ENCODE measurements at places on chromosomes 4 and X. TPM values are rescaled to one million over a fixed set of nuclear protein-coding genes. Genes with fewer than 3 reads are reported as not detected.

ADGRG4 gene
- not detected for total RNA-seq

STK26 gene
- total RNA-seq: 5.1 TPM

MAGEB1 gene
- not detected for total RNA-seq

CSAG2 gene
- total RNA-seq: not detected

GPR119 gene
- total RNA-seq: not detected

GLRA2 gene
- 52.4 TPM for total RNA-seq

TKTL2 gene
- 0.46 TPM for total RNA-seq

ENOPH1 gene
- 94.8 TPM for total RNA-seq

REELD1 gene
- total RNA-seq: not detected

HPSE gene
- 2.1 TPM for total RNA-seq

SSX4B gene
- not detected for total RNA-seq

MAGEC1 gene
- not detected for total RNA-seq

CDX4 gene
- not detected for total RNA-seq

POLN gene
- total RNA-seq: 6.5 TPM

SPIN4 gene
- 13.4 TPM for total RNA-seq

RHOXF2B gene
- total RNA-seq: not detected

CHIC2 gene
- 43.6 TPM for total RNA-seq

APEX2 gene
- 3.2 TPM for total RNA-seq

PGAM4 gene
- not detected for total RNA-seq

AFF2 gene
- 126 TPM for total RNA-seq

PABPC5 gene
- total RNA-seq: 16.6 TPM

PAGE1 gene
- total RNA-seq: not detected

ALG13 gene
- total RNA-seq: 55.6 TPM

PCSK1N gene
- 157 TPM for total RNA-seq

FMR1NB gene
- total RNA-seq: not detected

ADAMTS3 gene
- 13.1 TPM for total RNA-seq

SASH3 gene
- total RNA-seq: 3.2 TPM

RAB40AL gene
- total RNA-seq: 0.46 TPM

PHEX gene
- total RNA-seq: 1.4 TPM

NAA11 gene
- total RNA-seq: not detected

CFAP97 gene
- 68.3 TPM for total RNA-seq

ITIH6 gene
- not detected for total RNA-seq

GYPA gene
- total RNA-seq: 5.1 TPM

ARL9 gene
- 2.1 TPM for total RNA-seq

NDST4 gene
- 17.3 TPM for total RNA-seq

DGAT2L6 gene
- not detected for total RNA-seq

PARM1 gene
- 35.3 TPM for total RNA-seq

STEEP1 gene
- total RNA-seq: 35.3 TPM

SERTM2 gene
- 0.23 TPM for total RNA-seq

HHIP gene
- total RNA-seq: 5.1 TPM

CYTL1 gene
- total RNA-seq: 0.69 TPM

NPY1R gene
- 19.8 TPM for total RNA-seq

TRAM1L1 gene
- total RNA-seq: 24.5 TPM

BBS12 gene
- 15.2 TPM for total RNA-seq

KLKB1 gene
- 0.69 TPM for total RNA-seq

KLHL13 gene
- 209 TPM for total RNA-seq

ADH6 gene
- not detected for total RNA-seq

AKAP14 gene
- 5.1 TPM for total RNA-seq

Measured in diencephalon (tissue), 1 donor.